Keratinocyte (primary cell): ENCODE measurements at places on chromosomes 3 and 15.

DNA sequence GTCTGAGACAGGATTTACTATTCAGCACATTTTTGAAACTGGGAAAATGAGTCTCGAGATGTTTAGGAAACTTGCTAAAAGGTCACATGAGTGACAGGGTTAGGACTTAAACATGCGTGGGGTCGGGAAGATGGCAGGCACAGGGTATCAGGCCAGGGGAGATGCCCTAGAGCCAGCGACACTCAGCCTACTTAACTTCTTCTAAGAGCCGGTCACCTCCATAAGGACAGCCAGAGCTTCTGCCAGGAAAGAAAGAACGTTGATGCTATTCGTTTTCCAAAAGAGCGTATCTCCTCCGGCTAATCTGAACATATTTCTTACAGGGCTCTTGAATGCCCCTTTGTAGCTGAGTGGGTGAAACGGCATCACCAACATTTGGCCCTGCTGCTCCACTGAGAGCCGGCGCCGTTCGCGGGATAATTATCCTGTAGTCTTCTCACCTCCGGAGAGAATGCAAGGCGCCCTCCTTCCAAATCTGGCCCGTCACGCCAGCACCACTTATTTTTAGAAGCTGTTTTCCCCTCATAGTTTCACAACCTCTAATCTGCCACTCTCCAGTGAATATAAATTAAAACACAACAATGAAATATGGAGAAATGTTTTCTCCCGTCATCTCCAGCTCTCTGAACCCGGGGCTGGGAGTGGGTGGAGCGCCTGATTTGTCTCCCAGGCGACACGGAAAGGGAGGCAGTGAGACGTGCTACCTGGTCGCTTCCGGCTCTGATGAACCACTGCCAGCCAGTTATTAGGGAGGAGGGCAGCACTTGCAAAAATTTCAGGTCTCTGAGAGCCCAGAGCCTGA lies 58.5 kb downstream of the LIPC start:
- no peak for DNase-seq

DNA sequence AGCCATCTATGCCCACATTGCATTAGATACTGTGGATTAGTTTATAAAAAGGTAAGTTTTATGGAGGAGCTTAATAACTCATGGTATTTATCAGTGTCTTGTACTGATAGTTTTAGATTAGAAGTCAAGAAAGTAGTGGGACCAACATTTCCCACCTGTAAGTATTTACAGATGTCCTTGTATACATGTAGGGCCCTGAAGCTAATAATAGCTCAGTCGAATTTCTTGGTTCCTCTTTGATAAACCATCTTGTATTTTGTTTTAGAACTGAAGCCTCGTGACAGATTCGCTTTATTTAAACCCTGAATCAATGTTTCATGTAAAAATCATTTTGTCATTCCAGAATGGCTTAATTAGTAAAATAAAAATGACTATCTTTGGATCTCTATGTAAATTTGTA lies 73.4 kb downstream of the CRYBG3 start:
- DNase-seq, result no peak

DNA sequence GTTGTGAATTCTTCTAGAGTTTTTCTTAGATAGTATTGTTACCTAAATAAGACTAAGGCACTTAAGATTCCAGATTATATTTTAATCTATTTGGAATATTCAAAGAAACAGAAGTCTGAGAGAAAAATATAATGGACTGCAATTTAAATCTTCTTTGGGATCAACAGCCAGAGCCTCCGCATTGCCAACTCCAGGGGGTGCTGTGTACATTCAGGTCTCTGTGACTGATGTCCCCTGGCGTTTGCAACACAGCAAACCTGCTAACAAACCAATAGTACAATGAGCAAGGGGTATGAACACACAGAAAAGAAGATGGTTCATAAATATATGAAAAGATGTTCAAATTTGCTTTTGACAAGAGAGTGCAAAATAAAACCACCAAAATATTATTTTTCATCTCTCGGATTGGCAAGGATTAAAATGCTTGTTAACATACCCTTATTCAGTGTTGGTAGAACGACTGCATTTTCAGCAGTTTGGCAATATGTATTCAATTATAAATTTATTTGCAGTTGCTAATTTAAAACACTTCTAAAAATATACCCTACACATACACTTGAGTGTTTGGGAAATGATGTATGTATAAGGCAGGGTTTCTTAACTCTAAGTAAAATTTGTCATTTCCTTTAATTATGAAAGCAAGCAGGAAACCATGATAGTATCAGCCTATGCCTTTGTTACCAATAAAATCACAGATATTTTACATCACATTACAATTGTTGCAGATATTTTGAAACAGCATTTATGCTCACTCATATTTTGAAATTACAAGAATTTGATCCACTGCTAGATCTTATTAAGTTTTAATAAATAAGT lies 16.1 kb upstream of the TM4SF1 start:
- DNase-seq, result no peak

GRCh38 chr3:175484666-175485065 lies 625.5 kb downstream of the NAALADL2 start:
- DNase-seq, result no peak

DNA sequence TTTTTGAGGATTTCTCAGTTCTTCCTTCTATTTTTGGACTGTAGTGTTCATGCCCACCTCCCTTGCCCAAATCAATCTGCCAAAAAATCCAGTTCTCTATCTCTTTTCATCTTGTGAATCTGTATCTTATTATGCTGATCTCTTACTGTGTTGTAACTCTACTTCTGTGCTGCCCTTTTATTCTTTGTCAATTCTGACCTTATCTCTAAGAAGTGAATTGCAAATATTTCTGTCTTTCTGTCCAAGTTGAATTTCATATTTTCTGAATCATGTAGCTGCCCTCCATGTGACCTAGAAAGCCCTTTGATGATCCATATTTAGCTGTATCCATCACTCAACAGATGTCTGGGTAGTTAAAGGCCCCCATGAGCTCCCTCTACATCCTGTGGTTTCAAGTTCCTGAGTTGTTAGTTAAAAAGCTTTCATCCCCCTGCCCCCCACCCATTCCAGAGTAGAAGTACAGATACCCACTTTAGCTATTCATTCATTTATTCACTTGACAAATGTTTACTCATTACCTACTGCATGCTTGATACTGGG lies 33.6 kb upstream of the ETV5 start:
- DNase-seq, result no peak

GRCh38 chr15:31367730-31368344 lies 41.2 kb downstream of the KLF13 start:
- no peak for DNase-seq

DNA sequence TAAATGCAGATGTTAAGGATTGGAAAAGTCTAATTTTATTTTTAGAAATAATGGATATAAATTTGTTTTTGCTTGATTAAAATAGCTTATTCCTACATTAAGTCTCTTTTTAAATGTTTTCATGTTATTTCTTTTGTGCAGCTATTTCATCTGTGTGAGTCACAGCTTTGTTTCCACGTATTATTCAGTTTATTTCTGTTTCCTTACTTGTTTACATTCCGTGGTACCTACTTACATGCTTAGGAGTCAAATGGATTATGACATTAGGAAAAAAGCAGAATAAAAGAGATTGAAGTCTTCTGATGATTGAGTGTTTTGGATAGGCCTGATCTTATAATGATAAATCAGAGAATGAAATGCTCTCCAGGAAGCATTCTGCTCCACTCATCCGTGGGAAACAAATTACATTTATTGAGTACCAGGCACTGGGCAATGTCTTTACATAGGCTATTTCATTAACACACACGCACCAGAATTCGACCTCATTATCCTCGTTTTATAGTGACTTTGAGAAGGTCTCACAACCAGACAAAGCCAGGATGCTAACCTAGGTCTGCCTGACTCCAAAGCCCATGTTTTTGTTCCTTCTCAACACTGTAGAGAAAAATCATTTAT lies 38.1 kb upstream of the RASA2 start:
- no peak for DNase-seq

GRCh38 chr3:140097874-140098635 lies 163.1 kb downstream of the CLSTN2 start:
- DNase-seq, result no peak

GRCh38 chr15:47516558-47516957 lies 200.7 kb upstream of the SEMA6D start:
- DNase-seq, result no peak

GRCh38 chr3:179956416-179956830 lies 80.3 kb downstream of the PEX5L start:
- DNase-seq, result no peak

DNA sequence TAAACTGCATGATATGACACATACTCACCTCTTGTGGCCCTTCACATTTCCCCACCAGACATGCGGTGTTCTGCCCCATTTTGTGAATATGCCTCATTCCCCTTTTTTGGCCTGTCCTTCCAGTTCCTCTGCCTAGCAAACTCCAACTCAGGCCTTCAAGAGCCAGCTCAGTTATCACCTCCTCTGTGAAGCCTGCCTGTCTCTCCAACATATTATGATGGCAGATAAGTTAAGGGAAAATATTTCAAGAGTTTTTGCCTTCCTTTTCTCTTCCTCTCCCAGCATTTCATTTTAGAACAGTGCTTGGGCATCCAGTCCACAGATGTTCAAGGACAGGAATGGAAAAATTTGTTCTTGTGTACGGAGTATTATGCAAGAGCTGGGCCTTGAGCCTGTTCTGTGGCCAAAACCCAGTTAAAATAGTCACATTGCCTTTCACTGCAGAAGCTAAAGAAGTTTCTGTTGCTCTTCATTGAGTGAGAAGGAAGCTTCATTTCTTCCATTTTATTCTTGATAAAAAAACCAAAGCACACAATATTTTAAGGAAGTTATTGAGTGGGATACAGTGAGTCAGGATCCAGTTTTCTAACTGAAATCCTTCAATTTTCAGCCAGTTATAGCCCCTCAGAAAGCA lies 192.0 kb downstream of the GHSR start:
- no peak for DNase-seq

GRCh38 chr3:134917631-134918030 lies 122.6 kb downstream of the EPHB1 start:
- no peak for DNase-seq

DNA sequence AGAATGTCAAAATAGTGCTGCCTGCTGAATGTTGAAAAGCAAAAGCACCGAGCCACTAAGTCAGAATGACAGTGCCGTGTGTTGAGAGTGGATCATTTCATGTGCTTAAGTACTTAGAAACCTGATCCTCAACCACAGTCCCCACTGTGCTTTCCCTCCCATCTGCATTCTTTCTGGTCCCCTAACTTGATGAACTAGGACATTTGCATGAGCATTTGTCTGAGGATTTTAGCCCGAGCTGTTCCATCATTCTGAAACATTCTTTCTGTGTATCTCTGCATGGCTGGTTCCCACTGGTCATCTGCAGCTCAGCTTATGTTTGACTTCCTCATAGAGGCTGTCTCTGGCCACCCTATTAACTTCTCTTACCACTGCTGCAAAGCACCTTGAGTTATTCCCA lies 42.0 kb downstream of the SST start:
- DNase-seq, result no peak

GRCh38 chr15:68542771-68543164 lies 36.0 kb upstream of the CORO2B start:
- no peak for DNase-seq

DNA sequence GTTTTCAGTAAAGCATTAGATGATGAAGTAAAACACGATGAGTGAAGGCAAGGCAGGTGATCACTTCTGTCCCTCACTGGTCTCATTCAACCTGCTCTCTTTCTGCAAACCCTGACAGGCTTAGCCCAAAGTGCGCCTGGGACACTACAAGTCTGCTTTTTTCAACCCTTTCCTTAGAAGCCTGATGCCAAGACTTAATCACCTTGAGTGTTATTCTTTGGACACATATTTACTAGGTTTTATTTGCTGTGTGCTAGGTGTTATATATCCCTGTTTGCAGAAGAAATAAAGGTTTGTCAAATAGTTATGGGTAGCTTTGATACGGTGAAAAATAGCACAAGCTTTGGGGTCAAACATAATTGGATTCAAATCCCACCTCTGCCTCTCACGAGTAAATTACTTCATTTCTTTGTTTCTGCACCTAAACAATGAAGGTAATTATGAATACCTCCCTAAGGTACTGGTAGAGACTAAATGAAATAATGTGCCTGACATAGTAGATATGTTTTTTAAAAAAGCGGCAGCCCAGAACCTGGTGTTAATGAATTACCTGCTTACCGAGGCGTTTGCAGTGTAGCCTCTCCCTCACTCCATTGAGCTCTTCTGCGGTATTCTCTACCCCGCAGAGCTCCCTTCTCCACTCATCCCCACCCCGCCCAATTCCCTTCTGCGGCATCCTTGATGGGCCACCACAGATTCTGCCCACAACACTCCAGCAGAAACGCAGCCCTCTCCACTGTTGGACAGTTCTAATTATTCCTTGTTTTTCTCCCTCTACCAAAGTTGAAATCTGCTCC lies 269.0 kb upstream of the TPM1 start:
- DNase-seq, result no peak

- DNase-seq, result no peak
Observed at GRCh38 chr3:188568736-188569135, 414.8 kb downstream of the LPP start.

DNA sequence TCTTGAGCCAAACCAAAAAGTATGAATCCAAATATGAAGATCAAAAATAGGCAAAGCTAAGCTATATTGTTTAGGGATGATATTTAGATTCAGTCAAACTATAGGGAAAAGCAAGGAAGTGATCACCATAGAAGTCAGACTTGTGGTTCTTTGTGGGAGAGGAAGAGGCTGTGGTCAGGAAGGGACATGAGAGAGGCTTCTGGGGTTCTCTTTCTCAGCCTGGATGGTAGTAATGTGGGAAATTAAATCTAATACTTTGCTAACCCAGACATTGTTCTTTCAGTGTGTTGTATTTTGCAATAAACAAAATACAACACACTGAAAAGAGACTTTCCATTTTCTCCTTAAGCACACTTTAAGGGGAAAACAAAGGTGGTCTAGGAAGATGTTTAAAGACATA lies 3.1 kb downstream of the CX3CR1 start:
- no peak for DNase-seq

GRCh38 chr3:188573956-188574355 lies 420.0 kb downstream of the LPP start:
- no peak for DNase-seq

- no peak for DNase-seq
Observed at GRCh38 chr15:93515256-93516051, 426.4 kb upstream of the RGMA start.

GRCh38 chr3:80701349-80701748 lies 933.6 kb upstream of the ROBO1 start:
- DNase-seq, result no peak

GRCh38 chr3:57646723-57647122 lies 46.2 kb downstream of the DENND6A start:
- peak; percentile 32 for DNase-seq

DNA sequence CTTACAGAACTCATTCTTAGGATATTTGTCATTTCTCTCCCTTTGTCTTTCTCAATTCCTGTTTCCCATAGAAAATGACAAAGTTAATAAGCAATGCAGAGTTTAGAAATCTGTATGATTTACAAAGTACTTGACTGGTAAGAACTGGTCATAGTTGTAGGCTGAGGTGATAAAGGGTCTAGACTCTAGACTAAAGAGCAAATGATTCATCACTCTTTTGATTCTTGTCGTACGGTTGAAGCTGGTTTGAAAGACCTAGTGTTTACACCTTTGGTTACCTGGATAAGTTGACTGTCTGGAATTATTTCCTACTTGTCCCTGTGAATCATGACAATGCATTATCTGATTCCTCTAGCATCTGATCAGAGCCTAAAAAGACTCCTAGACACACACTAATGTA lies 58.9 kb upstream of the TP63 start:
- peak; percentile 62 for DNase-seq
